ENCODE measurements at places on chromosomes 16 and 17.
A peak's percentile ranks its signal among the peaks of the same experiment; 100 is the strongest.

- DNase-seq = peak; percentile 29
These were observed 38.0 kb downstream of the CUEDC1 start for GRCh38 chr17:57916925-57917858.

- no peak for DNase-seq
These were observed 2.4 kb downstream of the APOBR start for GRCh38 chr16:28496844-28497243.

DNA sequence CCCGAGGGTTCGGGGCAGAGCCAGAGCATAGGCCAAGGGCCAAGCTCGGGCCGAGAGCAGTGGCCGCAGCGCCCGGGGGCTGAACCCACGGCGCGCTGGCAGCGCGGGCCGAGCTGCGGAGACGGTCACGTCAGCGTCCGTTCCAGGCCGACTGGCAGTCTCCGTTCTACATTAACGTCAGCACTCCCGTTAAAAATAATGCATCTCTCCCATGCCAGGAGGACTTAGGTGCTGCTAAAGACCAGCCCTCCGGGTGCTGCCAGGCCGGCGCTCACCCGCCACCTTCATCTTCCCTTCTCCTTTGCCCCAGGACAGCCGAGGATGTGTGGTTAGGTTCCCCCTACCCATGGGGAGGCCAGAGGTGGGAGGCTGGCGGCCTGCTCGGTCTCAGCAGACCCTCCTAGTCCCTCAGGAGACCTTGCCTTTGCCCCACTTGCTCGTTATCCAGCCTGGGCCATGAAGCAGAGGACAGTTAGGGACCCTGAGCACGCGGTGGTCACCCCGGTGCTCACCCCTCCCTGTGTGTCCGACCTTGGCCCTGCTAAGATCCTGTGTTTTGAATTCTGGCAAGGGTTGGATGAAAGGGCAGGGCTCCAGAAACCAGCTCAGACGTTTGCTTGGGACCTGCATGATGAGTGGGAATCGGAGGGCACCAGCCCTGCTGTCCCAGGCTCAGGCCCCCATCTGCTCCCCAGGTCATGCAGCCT is 572 bp downstream of the MPG start:
- DNase-seq = no peak

- no peak for DNase-seq
These were observed 460.8 kb upstream of the TOM1L1 start for GRCh38 chr17:54439816-54440215.

DNA sequence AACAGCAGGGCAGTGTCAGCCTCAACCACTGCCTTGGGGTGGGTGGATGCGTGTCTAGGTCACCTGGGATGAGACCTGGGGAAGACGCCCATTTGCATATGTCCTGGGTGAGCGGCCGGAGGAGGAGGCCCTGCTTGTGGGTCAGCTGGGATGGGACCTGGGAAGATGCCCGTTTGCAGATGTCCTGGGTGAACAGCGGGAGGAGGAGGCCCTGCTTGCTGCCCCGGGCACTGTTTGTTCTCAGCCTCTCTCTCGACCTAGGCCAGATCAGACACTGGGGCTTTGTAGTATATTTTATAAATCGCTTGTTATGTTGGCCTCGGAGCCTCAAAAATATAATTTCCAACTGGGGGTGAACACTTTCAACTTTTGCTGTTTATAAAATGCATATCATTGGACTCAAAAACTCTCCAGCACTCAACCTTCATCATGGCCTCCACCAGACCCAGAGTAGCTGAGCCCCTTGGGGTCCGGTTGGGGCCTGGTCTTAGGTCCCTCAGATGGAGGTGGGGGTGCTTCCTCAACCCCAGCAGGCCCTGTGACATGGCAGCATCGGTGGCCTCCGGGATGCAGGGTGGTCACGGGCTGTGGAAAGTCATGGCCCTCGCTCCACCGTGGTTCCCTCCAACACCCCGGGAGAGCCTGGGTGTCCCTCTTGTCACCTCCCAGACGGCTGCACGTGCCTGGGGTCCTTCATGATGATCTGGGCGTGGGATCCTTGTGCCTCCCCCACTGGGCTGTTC is 17.3 kb downstream of the DBNDD1 start:
- DNase-seq = no peak

DNA sequence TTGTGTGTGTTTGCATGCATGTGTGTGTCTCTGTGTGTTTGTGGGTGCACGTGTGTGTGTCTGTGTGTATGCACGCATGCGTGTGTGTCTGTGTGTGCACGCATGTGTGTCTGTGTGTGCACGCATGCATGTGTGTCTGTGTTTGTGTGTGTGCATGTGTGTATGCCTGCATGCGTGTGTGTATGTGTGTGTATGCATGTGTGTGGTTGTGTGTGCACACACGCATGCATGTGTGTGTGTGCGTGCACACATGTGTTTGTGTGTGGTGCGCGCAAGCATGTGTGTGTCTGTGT is 239.9 kb upstream of the TNRC6C start:
- no peak for DNase-seq

- DNase-seq = peak; percentile 41
These were observed 7.4 kb downstream of the PRKCA start for GRCh38 chr17:66309793-66310192.

GRCh38 chr17:80970044-80970761 is 21.4 kb upstream of the CHMP6 start:
- peak; percentile 23 for DNase-seq

GRCh38 chr17:57595947-57596695 is 149.0 kb downstream of the CCDC182 start:
- DNase-seq = no peak

DNA sequence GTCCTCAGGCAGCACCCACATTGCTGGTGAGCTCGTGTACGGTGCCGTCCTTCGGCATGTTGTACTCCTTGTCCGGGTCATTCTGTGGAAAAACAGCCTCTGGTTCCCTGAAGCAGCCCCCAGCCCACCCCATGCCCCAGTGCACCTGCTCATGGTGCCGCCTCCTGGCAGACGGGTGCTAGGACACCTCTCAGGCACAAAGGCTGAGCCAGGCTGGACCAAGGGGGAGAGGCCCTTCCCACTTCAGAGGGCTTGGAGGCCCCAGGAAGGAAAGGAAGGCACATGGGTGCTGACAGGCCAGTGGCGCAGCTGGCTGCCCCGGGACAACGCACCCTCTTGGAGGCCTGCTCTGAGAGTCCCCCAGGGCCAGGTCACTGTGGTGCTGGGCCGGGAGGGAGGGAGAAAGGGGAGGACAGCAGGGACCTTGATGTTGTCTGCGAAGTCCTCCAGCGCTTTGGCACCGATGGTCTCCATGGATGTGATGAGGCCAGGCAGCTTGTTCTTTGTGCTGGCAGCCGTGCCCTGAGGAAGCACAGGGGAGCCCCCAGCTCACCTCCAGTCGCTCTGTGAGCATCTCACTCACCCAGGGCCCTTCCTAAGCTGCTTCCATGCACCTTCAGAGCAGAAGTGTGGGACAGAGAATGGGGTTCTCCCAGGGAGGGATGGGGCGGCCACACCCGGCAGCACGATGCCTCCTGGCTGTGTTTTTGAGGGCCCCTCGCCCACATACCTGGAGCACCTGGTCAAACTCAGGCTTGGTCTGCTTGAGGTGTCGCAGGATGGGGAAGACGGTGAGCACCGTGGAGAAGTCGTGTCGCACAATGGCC is 9.3 kb downstream of the ZACN start:
- DNase-seq = no peak

GRCh38 chr16:27264151-27264550 is 4.4 kb downstream of the NSMCE1 start:
- no peak for DNase-seq

GRCh38 chr17:41943492-41943891 is 13.1 kb downstream of the ODAD4 start:
- DNase-seq = no peak

DNA sequence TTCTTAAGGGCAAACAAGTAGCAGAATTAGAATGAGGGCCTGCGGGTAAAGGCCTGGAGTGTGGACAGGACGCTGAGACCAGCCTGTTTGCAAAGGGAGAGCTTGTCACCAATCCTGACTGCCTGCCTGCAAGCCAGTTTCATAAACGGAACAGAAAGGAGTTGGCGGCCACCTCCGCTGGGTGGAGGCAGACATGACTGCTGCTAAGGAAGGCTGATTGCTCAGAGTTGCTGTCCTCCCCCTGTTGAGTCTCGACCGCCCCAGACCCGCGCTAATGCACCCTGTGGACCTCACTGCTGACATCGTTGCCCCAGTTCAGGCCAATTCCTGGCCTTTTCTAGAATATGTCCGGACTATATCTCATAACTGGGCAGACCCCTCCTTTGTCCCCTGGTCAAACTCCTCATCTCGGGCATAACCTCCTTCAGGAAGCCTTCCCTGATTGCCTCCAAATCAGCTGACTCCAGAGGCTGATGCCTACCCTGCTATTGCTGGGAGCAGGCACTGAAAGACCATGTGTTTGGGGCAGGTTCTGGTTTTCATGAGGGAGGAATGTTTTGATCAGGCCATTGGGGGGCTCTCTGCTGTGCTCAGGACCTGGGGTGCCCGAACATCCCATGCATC is 153.0 kb upstream of the CIBAR2 start:
- no peak for DNase-seq

DNA sequence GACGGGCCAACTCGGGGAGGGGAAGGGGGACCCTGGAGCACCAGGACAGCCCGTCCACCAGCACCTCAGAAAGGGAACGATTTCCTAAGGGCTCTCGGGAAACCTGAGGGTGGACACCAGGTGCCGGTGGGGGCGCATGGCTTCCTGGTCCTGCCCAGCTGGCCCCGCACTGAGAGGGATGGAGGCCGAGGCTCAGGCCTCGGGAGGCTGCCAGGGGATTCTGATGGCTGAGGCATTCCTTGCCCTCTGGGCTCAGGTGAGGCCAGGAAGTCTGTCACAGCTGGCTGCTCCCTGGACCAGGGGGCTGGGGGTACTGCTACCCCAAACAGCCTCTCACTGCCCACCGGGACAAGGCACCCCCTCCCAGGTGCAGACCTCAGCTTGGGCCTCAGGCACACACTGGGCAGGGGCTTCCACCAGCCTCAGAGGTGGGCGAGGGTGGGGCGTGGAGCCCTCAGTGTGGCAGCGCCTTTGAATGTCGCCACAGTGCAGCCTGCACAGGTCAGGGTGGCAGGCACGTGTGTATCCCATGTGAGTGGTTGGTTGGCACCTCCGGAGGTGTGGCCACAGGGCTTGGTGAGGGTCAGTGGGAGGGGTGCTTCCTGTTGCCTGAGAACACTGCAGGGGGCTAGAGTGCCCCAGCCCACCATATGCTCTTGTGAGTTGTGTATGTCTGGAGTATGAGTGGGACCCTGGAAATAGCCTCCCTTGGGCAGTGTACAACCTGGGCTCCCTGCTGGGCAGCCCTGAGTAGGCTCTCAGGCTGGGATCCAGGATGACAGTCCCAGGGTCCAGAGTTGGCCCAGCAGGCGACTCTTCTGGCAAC is 3.9 kb upstream of the FSCN2 start:
- DNase-seq = no peak

DNA sequence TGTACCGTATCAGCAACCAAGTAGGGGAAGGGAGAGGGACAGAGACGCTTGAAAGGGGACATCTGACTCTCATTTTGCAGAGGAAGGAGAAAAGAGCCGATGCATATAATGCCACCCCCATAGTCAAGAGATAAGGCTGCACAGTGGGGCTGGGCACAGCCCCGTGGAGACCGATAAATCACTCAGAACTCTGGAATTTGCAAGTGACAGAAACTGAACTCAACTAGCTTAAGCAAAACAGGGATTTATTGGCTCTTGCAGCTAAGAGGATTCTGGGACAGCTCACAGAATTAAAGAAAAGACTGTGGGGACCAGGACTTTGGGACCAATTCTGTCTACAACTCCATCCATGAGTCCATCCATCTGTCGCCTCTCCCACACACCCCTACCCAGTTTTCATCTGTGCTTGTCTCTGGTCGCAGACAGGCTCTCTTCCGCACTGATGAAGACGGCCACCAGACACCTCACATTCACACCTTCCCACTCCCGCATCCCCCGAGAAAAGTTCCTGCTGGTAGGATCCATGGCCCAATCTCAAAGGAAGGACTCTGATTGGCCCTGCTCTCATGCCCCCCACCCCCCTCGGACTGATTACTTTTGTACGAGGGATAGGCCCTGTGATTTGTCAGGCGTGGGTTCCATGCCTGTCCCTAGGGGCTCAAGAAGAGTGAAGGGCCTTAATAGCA is 105.9 kb upstream of the RPL38 start:
- no peak for DNase-seq

DNA sequence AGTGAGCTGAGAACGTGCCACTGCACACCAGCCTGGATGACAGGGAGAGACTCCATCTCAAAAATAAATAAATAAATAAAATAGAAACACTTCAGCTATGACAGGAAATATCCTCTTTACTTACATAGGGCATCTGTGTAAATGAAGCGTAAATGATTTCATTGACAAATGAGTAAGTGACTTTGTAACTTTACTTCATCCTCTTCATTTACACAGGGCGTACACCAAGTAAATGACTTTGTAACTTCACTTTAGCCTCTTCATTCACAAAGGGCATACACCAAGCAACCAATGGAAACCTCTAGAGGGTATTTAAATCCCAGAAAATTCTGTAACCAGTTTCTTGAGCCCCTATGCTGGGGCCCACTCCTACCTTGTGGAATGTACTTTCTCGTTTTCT is 16.2 kb upstream of the KLHDC4 start:
- no peak for DNase-seq

Data from T-helper 2 cell (primary cell).